ENCODE measurements at places on chromosomes 16 and 17.
A peak's percentile ranks its signal among the peaks of the same experiment; 100 is the strongest.

- no peak for DNase-seq
Observed at GRCh38 chr17:62800585-62800984, 7.5 kb downstream of the MARCHF10 start.

DNA sequence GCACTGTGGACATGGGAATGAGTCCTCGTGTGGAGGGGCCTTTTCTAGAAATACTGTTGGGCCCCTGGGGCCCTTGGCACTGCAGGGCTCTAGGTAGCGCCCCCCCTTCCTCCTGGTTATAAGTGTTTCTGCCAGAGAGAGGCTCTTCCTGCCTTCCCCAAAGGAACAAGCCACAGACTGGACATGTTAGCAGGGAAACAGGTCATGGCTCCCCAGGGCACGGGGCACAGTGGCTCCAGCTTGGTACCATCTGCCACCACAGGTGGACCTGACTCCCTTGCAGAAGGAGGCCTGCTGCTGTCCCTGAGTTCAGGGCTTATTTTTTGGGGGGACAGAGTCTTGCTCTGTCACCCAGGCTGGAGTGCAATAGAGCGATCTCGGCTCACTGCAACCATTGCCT, 8.8 kb downstream of the PDK2 start:
- DNase-seq = no peak

- DNase-seq = no peak
Observed at GRCh38 chr16:48106446-48106845, 49.3 kb downstream of the ABCC12 start.

DNA sequence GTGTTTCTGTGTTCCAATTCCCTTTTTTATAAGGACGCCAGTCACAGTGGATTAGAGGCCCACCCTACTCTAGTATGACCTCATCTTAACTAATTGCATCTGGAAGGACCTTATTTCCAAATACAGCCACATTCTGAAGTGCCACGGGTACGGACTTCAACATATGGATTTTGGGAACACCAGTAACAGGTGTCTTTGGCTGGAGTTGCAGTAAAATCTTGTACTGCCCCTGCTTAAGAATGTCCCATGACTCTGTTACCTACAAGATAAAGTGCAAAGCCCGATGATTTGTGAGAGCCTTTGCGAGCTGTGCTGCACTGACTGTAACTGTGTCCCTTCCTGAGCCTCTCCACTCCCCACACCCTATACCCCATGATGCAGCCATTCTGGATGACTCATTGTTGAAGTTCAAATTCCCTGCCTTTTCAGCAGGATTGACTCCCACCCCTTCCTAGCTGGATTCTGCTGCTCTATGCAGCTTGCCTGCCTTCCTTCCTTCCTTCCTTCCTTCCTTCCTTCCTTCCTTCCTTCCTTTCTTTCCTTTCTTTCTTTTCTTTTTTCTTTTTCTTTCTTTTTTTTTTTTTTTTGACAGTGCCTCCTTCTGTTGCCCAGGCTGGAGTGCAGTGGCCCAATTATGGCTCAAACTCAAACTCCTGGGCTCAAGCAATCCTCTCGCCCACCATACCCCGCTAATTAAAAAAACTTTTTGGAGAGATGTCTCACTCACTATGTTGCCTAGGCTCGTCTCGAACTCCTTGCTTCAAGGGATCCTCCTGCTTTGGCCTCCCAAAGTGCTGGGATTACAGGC, 2.1 kb downstream of the HCRT start:
- DNase-seq = no peak

DNA sequence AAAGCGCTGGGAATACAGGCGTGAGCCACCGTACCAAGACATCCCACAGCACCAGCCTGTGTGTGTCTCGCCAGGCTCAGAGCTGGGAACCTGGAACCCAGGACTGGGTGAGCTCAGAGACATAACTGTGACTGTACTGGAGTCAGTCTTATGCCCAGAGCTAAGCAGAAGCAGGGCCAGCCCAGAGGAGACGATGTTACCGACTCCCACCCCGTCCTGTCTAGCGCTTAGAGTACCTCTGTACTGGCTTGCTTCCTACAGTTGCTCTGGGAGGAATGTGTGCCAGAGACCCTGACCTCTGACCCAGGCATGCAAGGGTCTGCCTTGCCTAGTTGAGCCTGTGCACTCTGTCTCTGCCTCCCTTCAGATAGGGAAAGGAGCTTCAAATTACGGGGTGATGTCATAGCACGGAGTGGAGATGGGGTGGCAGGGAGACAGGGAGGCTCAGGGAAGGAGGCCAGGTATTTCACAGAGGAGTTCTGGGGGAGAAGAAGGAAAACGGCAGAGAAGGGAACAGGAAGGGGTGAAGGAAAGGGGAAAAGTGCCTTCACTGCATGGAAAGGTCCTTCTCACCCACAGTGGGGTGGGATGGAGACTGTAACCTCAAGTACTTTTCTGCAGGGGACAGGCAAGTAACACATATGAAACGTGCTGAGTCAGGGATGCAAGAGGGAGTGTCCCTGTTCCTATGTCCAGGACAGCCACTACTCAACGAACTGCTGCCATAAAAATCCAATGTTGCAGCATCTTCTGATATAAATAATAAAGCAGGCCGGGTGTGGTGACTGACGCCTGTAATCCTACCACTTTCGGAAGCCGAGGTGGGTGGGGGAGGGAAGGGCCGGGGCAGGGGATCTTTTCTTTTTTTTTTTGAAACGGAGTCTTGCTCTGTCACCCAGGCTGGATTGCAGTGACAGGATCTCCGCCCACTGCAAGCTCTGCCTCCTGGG, 5.8 kb upstream of the ARMC5 start:
- DNase-seq = no peak

- DNase-seq = no peak
Observed at GRCh38 chr16:47687694-47688093, 226.6 kb downstream of the PHKB start.

- DNase-seq = no peak
Observed at GRCh38 chr16:54687043-54687899, 243.4 kb upstream of the IRX5 start.

GRCh38 chr17:28524476-28525424, 18.6 kb downstream of the FOXN1 start:
- DNase-seq = no peak

DNA sequence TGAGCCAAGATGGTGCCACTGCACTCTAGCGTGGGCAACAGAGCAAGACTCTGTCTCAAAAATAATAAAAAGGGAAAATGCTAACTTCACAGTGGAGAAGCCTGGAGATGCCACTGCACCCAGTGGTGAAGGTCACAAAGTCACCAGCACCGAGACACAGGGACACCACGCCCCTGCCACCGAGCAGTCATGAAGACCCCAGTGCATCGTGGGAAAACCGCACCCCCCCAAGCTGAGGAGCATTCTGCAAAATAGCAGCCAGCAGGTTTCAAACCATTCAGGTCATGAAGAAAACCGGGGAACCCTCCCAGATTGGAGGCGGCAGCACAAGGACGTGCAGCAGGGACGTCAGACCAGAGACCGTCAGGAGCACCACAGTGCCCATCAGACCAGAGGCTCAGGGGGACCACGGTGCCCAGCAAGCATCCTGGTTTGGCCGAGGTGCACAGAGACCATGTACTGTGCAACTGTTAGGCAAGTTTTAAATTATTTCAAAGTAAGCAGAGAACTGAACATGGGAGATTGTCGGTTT, 13.7 kb downstream of the CHMP1A start:
- no peak for DNase-seq

DNA sequence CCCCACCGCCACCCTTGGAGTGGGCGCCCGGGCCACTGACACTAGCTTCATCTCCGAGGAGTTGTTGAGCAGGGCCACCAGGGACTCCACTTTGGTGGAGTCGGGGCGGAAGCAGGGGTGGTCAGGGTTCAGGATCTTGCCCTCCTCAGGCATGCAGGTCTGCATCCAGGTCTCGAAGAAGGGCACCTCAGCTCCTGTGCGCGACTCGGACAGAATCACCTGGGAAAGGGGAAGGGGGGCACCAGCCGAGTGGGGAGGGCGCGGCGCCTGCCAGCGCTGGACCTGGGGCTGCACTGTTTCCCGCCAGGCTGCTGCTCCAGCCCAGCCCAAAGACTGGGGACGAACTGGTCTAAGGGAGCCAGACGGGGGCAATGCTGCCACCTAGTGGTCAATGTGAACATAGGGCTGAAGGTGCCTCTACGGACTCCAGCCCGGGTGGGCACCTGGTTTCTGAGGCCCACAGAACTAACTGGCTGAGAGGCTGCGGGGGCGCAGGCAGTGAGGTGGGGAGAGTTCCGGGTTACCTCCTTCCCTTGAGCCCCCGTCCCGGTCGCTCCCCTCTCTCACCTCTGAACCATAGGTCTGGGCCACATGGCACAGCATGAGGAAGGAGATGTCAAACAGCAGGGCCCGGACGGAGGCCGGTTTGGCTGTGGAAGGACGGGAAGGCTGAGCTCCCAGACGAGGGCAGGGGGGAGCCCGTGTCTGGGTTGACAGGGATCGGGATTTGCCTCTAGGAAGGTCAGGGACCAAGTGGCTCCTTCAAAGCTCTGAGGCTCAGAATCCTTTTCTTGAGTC, 11.8 kb downstream of the CSF3 start:
- peak; percentile 68 for DNase-seq

DNA sequence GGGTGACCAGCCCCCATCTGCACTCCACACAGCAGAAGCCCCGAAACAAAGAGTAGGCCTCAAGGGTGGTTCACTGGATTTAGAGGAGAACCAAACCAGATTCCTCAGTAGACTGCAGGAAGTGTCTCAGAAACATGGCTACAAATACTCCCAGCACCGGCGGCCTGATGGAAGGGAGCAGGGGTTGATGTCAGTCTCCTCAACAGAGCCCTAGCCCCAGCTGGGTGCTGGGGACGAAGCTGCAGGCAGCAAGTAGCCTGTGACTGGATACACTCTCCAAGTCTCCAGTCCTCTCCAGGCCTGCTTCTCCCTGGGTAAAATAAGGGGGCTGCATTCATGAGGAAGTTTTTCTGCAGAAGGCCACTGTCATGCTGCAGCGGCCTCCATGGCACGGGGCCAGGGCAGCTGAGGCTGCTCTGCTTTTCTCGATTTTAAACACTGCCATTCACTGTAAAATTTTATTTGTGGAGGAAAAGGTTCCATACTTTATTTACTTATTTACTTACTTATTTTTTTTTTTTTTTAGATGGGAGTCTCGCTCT, 36.7 kb upstream of the SREBF1 start:
- DNase-seq = no peak

DNA sequence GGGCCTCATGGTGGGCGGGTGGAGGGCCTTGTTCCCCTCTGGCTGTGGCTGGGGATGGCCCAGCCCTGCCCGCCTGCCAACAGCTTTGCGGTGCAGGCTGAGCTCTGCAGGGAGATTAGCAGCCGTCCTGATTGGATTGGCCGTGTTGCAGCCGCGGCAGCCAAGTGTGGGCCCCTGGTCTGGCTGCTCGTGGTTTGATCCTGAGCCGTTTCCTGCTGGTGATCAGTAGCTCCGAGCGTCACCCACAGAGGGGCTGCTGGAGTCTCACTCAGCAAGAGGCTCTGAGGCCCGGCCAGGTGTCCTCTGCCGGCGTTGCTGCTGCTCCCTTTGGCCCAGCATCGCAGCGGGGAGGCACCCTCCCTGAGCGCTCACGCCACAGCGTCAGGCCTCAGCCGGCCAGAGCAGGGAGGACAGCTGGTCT, 32.5 kb downstream of the BAIAP2 start:
- no peak for DNase-seq

All from bone marrow (tissue), 2 donors.